Right renal pelvis (tissue), 4 donors: ENCODE measurements at places on chromosomes 5 and 9. TPM values are rescaled to one million over a fixed set of nuclear protein-coding genes. Genes with fewer than 3 reads are reported as not detected.

DNA sequence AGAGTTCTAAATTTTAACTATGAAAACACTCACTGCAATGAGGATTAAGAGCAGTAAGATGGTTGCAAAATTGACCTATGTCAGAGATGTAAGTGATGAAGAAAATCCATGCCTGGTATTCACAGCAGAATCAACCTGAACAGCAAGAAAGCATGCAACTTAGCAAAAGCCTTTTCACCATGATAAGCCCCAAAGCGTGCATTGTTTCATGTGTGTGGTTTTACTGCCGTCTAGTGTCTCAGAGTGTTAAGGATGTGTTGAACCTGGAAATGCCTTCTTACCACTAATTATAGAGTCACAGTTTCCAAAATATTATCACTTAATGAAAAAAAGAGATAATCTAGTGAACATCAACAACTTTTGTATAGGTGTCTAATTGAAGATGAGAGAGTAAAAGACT lies 415.2 kb upstream of the TRPC7 start:
- no peak for DNase-seq

DNA sequence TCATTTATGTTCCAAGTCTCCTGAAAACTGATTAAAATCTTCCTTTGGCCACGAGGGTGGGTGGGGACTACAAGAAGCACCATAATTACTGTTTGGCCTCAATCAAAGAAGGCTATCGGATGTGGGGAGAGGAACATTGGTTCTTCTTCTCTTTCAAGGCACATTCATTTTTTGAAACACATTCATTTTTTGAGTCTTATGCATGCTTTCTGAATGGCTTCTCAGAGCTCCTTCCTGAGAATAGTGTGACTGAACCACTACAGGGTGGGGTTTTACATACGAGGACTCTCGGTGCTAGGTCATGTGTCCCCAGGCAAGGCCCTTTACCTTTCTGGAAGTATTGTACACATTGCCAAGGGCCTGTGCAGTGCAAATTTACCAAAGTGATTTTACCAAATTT lies 7.0 kb upstream of the GRIA1 start:
- no peak for DNase-seq

DNA sequence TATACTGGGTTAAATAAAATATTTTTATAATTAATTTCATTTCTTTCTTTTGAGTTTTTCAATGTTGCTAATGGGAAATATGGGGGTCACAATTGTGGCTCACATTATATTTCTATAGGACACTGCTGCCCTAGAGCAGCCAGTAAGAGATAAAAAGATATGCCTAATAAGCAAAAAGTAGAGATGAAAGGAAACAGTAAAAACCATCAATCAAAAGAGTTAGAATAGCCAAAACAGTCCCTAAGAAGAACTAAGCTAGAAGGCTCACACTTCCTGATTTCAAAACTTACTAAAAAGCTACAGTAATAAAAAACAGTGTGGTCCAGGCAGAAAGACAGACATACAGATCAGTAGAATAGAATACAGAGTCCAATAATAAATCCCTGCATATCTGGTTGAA lies 104.4 kb downstream of the FANCC start:
- no peak for DNase-seq

DNA sequence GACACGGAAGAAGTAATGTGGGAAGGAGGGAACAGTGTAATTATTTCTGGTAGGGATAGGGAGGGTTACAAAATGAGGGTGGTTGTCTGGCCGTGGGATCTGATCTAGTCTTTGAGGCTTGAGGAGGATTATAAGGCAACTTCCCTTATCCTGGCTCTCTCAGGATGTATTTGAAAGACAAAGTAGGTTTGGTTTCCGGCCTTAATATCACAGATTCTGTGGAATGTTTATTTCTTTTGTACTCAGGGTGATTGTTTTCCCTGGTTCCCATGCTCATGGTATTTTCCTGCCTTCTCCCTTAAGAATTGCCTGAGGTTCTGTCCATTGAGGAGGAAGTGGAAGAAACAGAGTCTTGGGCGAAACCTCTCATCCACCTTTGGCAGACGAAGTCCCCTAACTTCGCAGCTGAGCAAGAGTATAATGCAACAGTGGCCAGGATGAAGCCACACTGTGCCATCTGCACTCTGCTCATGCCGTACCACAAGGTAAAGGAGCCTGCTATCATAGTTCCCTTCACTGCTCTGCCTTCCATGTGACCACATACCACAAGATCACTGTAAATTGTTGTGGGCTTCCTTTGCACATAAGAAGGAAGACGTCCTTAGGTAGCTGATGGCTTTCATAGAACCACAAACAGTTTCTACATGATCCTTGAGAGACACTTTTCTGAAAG lies 253.8 kb downstream of the KDM4C start:
- no peak for DNase-seq

- no peak for DNase-seq
Observed at GRCh38 chr5:130796902-130797301, 368.2 kb downstream of the HINT1 start.

GRCh38 chr5:112413611-112414010 lies 5.5 kb downstream of the EPB41L4A start:
- DNase-seq, result no peak

- DNase-seq, result peak; percentile 81
Observed at GRCh38 chr5:17216176-17216973, 1.1 kb upstream of the BASP1 start.

DNA sequence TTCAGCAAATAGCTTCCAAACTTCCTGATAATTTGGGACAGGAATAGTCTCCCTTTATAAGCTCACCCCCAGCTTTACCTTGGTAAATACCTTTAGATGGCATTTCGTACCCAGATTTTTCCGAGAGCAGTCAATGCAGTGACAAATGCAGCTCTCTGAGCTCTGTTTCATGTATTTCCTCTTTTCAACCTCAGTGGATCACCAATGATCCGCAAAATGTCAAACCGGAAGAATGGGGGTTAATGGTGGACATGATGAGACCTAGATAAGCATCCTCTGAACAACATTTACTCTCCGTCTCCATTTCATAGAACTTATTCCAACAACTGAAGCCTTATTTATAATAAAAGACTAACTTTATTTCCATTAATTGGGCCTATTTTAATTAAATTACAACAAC lies 227.3 kb downstream of the MCTP1 start:
- no peak for DNase-seq

GRCh38 chr5:124871303-124871702 lies 124.9 kb upstream of the ZNF608 start:
- no peak for DNase-seq

DNA sequence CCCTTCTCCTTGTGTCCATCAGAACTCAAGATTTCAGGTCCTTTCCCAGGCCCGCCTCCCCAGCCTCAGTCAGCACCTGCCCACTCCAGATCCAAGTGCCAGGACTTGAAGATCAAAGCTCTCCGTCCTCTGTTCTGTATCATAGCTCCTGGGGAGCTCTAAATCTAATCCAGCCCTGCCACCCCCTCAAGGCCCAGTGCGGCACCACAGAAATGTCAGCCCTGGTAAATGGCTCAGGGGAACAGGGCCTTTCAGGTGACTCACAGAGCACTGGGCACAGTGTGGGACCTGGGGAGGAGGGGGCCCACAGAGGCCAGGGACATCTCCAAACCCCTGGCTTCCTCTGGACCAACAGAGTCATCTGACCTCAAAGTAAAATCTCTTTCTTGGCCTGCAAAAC lies 6.0 kb downstream of the CSF2 start:
- DNase-seq, result no peak

GRCh38 chr9:38079461-38080031 lies 10.5 kb upstream of the SHB start:
- no peak for DNase-seq

DNA sequence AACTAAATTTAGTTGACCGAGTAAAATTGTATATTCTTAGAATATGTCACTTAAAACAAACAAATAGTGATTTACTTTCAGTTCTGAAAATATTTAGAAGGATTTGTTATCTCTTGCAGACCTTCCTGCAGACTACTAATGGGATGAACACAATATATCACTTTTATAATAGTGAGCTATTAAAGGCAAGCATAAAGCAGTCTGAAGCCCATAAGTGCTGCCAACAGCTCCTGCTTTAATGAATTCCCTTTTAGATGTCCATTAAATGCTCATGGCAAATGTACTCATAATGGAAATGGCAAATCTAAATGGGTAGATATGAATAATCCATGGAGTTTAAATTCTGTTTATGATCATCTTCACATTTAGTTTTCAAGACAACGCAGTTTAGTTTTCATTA lies 170.2 kb downstream of the RANBP17 start:
- DNase-seq, result no peak

GRCh38 chr5:59922220-59922619 lies 28.7 kb upstream of the PDE4D start:
- DNase-seq, result no peak

DNA sequence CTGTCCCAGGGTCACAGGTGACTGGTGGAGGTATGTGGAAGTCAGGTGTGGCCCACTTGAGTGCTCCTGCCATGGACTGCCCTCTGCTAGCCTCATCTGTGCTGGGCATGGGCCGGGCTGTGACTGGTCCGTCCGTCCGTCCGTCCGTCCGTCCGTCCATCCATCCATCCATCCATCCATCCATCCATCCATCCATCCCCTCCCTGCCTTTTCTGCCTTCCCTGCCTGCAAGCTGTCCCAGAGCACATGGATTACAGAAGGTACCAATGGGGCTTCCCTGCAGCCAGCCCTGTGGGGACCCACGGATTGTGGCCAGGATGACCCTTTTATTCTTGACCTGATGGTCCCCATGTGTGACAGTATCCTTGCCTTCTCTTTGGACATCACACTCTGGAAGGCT lies 92.5 kb downstream of the MACROH2A1 start:
- DNase-seq, result no peak

DNA sequence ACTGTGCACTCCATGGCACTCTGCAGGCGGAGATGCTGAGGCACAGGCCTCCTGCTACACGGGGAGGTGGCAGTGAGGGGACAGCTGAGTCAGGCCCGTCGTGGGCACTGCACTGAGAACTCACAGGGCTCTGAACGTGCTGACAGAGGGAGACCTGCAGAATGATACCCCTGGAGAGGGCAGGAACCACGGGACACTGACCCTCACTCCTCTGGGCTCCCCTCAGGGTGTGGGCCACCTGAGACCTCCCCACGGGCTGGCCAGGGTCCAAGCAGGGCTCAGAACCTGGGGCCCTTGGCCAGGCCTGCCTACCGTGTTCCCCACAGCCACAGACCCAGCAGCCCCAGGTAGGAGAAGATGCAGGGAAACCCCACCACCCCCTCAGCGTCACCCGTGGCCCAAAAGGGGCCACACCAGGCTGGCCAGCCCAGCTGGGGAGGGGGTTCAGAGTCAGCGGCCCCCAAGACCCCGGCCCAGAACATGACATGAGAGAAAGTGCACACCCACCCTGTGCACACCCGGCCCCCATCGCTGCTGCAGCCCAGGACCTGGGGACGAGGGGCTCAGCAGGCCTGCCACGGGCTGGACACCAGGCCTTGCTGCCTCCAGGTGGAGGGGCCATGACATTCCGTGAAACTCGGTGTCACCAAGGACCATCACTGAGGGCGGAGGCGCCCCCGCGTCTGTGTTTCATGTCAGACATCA lies 30.9 kb downstream of the GLT6D1 start:
- no peak for DNase-seq

DNA sequence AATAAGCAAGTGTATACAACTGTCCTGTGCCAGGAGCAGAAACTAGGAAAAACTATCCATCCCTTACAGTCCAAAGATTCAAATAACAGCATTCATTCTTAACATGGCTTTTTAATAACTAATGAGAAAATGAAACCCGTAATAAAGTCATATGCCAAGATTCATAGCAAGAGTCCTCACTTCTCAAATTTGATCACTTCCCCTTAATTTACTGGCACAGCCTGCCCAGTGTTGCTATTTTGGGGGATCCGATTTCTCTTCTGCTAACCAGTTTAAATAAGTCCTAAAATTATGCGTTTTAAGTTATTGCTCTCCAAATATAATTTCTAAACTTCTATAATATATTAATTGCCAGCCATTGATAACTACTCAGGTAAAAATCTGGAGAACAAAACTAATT lies 177.0 kb upstream of the PTGER4 start:
- no peak for DNase-seq

DNA sequence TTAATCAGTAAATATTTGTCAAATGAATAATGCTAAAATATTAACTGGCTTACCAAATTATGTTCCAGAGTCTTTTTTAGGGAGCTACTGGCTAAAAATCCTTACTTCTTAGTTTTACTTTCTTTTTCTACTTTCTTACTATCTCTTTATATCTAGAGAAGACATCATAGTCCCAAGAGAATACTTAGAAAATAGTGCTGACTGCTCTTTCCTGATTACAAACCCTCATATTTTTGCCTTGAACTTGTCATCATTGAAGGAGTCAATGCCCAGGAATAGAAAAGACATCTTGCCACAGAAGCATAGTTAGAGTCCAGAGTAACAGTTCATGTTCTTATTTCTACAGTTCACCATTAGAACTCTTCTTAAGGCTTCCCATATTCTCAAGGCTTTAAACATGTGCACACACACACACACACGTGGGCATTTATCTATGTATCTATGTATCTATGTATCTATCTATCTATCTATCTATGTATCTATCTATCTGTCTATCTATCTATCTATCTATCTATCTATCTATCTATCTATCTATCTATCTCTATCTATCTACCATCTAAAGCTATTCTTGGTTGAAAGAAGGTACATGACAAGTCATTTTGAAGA lies 654.3 kb downstream of the ANXA1 start:
- DNase-seq, result no peak

MSMP gene
- polyA plus RNA-seq, result not detected

CEP72 gene
- polyA plus RNA-seq, result 8.4 TPM

CATSPER3 gene
- 1.5 TPM for polyA plus RNA-seq

SLCO6A1 gene
- not detected for polyA plus RNA-seq
